ENCODE measurements at places on chromosomes 6 and 20. TPM values are rescaled to one million over a fixed set of nuclear protein-coding genes. Genes with fewer than 3 reads are reported as not detected.

DNA sequence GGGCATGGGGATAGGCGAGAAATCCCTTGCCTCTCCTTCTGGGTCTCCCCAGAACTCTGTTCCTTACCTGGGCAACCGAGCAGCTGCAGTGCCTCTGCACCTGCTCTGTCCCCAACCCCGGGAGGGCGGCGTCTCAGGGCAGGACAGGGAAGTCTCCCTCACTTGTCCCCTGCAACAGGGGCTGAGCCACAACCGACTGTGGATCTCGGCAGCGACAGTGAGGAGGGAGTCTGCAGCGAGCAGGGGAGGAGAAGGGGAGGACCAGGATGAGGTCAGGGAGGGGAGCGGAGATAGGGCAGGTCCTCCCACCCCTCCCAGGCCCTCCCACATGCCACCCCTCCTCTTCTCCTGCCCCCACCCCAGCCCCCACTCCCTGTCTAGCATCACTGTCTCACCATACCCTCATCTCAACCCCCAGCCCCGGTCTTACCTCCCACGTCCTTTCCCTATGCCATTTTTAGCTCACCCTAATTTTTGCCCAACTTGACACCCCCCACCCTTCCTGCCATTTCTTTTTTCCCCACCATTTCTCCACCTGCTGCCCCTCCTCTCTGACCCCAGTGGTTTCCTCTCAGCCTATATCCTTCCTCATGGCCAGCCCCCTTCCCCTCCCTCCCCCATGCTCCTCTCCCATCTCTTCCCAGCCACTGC, at the start of gene TNXB:
TNXB (minus strand) TSS at position 225 of the 651 bp plus-strand sequence. CDS start 11,140 bp downstream, outside the sequence.
- no peaks in the 10 kb centered on the region for H3K36me3 ChIP-seq
- peak within 1 kb of the TSS; percentile 58 for H3K4me3 ChIP-seq
- no peaks in the 10 kb centered on the region for H3K27me3 ChIP-seq
- no peak for DNase-seq
- peak within 1 kb of the TSS; percentile 81 for H3K27ac ChIP-seq

- peaks cover 38% of the 10 kb centered on the region for H3K36me3 ChIP-seq
- peaks cover 8% of the 10 kb centered on the region for H3K4me1 ChIP-seq
- peak; percentile 92 for DNase-seq
- H3K4me3 ChIP-seq, result no peak overlapping the region
- H3K27me3 ChIP-seq, result no peaks in the 10 kb centered on the region
Observed at GRCh38 chr6:157316871-157317814, 6.2 kb downstream of the TMEM242 start.

The AIF1 gene
- 1.7 TPM for total RNA-seq

DNA sequence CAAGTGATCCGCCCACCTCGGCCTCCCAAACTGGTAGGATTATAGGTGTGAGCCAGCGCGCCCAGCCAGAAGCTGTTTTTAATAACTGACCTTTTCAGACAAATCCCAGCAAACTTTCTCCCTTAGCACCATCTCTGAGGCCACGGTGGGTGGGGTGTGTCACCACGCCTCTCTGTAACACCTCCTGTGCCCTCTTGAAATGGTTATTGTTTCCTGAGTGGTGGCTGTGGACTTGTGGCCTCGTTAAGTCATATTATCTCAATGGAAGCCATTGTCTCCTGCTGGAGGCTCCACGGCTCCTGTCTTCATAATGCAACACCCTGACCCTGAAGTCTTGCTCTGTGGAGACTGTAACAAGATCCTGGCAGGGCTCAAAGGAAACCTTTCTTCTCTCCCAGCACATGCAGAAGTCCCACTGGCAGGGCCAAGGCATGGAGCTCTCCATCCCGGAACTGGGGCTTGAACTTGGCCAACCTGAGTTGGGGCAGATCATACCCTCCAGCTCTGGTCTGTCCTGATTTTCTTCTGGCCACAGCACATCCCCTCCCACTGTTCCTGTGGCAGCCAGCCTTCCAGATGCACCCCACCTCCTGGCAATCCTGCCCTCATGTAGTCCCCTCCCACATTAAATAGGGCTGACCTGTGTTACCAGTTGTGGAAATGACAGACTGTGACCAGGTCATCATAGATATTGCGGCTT, 81.1 kb downstream of the SNX5 start:
- no peak for DNase-seq
- no peaks in the 10 kb centered on the region for H3K4me1 ChIP-seq
- H3K36me3 ChIP-seq, result no peaks in the 10 kb centered on the region
- H3K27ac ChIP-seq, result no peak overlapping the region

DNA sequence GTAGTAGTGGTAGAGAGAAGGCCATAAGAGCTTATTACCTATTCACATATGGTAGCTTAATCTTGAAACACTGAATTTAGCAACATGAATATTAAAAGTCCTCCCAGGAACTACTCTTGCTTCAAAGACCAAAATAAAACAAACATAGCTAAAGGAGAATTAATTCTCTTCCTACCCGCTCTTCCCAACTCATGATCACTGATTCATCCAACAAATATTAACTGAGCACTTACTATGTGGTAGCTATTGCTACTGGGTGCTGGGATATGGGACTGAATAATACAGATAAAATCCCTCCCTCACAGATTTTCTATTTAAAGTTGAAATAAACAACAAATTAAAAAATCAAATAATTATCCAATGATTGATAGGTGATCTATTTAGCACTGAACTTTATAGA, 287.1 kb downstream of the BTBD9 start:
- no peak overlapping the region for H3K27ac ChIP-seq
- no peaks in the 10 kb centered on the region for H3K36me3 ChIP-seq
- H3K4me1 ChIP-seq, result peaks cover 4% of the 10 kb centered on the region
- DNase-seq, result no peak
- H3K4me3 ChIP-seq, result no peak overlapping the region

- H3K4me3 ChIP-seq, result no peak overlapping the region
- H3K27ac ChIP-seq, result no peak overlapping the region
- H3K4me1 ChIP-seq, result no peaks in the 10 kb centered on the region
- H3K36me3 ChIP-seq, result peaks cover 2% of the 10 kb centered on the region
Observed at GRCh38 chr6:3707024-3707423, 44.5 kb downstream of the PXDC1 start.

The ASIP gene
- total RNA-seq, result not detected

GRCh38 chr6:89024456-89024855, 56.1 kb upstream of the PNRC1 start:
- H3K4me3 ChIP-seq, result no peak overlapping the region
- DNase-seq, result no peak
- peak overlapping the region; percentile 75 for H3K27ac ChIP-seq
- H3K36me3 ChIP-seq, result no peaks in the 10 kb centered on the region
- H3K27me3 ChIP-seq, result no peaks in the 10 kb centered on the region

The CDKN1A gene
- total RNA-seq, result 353 TPM

The SIRPB2 gene
- 8.6 TPM for total RNA-seq
